ENCODE measurements at places on chromosomes 11 and 22.

GRCh38 chr11:39917256-39917655 is 1542.2 kb downstream of the LRRC4C start:
- DNase-seq: no peak

DNA sequence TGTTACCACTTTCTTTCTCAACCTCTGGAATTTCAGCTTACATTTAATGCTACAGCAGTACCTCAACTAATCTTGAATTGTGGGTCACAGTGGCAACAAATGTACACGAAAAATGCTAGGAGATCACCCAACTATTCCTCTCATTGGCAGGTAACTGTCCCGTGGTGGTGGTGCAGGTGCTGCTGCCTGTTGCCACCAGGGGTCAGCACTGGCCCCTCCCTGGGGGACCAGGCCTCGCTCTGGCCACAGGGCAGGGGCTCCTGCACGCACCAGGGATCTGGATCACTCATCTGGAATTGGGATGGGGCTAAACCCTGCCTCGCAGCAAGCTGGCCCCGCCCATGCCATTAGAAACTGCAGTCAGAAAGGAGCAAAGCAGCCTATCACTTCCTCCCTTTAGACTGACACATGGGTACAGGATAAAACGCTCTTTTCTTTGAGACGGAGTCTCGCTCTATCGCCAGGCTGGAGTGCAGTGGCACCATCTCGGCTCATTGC is 6.9 kb upstream of the POLDIP3 start:
- DNase-seq: peak; percentile 68

GRCh38 chr11:115379528-115379927 is 124.7 kb downstream of the CADM1 start:
- peak; percentile 53 for DNase-seq

DNA sequence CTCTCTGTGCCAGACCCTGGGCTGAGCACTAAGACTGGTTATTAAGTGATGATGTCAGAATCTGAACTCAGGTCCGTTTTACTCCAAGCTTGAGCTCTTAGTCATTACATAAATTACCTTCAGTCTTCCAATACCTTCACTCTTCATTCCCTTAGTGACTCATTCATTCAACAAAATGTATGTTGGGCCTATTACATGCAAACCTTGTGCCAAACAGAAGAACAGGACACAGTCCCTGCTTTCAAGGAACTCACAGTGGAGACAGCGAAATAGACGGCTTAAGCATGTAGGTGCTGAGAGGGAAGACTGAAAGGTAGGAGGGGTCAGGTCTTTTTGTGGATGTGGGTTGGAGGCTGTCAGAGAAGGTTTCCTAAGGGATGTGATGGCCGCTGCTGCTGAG is 3.3 kb downstream of the KCTD14 start:
- DNase-seq: no peak

GRCh38 chr11:94297985-94298576 is 6.3 kb upstream of the IZUMO1R start:
- peak; percentile 10 for DNase-seq

- DNase-seq: no peak
These were observed 44.7 kb downstream of the CSTF3 start for GRCh38 chr11:33116535-33116934.

DNA sequence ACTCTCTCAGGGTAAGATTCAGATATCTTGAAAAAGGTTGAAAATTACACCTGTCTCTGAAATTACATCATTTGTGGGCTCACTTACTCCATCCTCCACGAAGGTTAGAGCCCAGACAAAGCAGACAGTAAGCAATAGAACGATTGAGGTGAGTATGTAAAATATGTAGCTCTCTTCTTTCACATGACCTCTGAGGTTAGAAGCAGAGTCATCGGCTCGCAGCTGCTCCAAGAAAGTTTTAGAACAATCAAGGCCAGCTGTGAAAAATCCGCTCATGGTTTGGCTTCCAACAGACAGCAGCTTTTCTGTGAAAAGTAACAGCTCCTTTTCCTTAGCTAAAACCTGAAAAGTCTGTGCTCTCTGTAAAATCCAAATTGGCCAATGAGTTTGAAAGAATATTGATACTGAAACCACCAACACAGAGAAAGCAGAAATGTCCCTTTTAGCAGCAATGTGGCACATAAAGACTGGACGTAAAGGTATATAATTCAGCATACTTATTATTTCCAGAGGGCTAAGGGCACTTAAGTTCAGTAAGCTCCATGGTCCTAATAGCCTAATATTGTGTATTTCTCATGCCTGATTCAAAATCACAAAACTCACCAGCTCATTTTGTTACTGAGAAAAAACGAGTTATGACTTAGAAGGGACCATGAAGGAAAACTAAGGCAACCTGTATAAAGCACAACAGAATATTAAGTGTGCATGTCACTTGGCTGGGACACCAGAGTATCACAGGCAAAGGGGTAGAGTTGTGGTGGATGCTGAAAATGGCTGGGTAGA is 78.2 kb downstream of the FAM76B start:
- DNase-seq: peak; percentile 38

DNA sequence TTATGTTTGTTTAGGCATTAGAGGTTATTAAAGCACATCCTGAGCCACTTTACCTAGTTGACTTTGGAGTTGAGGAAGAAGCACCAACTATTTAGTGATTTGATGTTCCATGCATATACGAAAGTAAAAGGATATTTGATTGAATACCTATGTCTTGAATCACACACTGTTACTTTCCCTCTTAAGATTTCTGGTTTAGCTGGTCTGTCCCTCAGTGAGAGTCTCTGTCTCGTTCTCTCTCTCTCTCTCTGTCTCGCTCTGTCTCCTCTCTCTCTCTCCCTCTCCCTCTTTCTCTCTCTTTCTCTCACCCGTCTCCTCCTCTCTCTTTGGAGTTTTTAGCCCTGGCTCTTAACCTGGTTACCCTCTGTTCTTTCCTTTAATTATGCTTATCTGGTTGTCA is 11.0 kb downstream of the CTNND1 start:
- DNase-seq: no peak

DNA sequence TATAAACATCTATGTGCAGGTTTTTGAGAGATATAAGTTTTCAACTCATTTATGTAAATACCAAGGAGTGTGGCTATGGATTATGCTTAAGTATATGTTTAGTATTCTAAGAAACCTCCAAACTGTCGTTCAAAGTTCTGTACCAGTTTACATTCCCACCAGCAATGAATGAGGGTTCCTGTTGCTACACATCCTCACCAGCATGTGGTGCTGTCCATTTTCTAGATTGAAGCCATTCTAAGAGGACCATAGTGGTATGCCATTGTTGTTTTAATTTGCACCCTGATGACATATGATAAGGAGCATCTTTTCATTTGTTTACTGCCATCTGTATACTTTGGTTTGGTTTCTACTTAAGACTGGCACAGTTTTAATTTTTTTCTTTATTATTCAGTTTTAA is 2097.9 kb downstream of the LRRC4C start:
- no peak for DNase-seq

DNA sequence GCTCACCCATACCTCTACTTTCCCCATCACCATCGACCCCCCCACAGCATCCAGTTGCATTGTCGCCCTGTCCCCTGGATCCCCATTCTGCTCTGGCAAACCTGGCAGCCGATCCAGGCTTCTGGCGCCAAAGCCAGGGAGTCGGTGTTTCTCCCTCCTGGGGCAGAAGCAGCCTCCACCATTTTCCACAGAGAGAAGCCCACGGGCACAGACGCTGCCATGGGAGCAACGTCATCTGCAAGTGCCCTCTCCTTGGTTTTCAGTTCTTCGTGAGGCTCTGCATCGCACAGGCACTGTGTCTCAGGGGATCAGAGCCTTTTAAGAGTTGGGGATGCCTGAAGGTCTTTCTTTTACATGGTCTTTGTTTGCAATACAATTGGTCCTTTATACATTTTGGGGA is 2.3 kb downstream of the YPEL4 start:
- no peak for DNase-seq

GRCh38 chr11:118898400-118899295 is 15.0 kb downstream of the CXCR5 start:
- DNase-seq: no peak

DNA sequence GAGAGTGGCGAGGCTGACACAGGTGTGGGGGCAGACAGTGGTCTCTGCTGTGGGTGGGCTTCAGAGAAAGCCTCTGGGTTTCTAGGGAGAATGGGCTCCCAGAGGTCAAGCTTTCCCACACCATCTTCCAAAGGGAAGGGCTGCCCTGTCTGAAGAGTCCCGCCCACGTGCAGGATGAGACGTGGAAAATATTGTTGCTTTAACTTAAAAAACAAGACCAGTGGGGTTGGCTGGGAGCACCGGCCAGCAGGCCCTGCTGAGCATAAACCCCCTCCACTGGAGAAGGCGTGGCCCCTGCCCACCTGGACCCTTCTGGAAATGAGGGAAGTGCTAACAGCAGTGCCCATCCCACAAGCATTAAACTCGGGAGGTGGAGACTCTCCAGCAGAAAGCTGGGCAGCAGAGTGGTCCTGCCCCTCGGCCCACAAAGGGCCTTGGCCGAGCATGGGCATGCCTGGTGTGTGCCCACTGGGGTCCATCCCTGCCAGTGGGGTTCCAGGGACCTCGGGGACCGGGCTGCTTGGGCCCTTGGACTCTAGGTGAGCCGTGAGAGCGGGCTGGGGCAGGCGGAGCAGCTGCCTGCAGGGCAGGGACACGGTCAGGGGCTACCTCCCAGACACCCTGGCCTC is 15.4 kb downstream of the SELENOO start:
- no peak for DNase-seq

DNA sequence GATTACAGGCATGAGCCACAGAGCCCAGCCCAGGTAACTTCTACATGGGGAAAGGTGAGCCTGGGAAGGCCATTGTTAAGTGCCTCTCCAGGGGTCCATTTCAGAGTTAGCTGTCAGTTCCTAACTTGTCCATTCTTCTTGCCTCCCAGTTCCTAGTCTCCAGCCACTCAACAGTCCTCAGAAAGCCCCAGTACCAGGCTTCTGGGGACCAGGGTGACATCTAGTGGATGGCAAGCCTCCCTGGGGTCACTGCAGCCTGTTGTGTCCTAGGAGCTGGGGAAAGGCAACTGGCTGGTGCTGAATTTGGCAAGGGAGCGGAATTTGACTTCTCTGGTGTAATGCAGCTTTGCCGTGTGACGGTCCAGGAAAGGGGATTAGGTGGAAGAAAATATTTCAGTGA is 2.1 kb downstream of the LGALS12 start:
- DNase-seq: peak; percentile 48

- DNase-seq: peak; percentile 11
These were observed 37.7 kb downstream of the TCIRG1 start for GRCh38 chr11:68076371-68077042.

DNA sequence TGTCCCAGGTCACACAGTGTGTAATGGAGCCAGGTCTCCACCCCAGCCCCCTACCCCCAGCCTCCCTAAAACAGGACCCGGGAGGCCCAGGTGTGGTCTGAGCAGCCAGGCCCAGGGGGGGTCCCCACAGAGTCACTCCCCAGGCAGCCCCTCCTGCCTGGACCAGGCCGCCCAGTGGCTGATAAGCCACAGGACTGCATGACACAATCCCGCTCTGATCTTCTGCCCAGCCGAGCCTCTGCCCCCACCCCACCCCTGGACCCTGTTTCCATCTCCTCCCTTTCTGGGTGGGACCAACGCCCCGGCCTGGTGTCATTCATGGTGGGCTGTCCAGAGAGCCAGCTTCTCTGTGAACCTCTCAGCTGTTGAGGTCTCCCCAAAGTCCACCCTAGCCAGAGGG is 7.8 kb upstream of the LIF start:
- DNase-seq: no peak

DNA sequence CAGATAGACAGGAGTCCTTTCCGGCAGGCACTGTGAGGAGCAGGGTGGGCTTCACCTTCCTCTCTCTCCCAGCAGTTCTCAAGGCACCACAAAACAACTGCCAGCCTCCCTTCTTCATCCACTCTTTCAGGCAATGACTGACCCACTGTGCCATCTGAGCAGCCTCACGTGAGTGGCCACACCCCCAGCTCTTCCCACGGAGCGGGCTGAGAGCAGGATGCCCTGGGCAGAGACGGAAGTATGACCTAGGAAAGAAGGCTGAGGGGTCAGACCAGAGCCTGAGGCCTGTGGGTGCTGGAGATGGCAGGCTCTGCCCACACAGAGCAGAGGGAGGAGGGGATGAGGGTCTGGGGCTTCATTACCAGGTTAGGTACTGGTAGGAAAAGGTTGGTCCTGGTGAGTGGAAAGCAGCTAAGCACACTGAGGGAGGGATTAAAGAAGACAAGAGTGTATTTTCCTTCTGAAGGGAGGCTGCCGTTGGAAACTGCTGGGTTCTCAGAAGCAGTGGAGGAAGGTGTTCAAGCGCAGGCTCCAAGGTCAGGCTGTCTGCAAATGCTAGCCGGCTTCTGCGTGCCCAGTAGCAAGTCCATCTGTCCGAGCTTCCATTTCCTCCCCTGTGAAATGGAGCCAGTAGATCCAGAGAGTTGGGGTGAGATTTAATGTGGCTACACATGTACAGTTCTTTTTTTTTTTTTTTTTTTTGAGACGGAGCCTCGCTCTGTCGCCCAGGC is 4.6 kb downstream of the NLRP6 start:
- DNase-seq: no peak

- no peak for DNase-seq
These were observed 39.5 kb upstream of the ADA2 start for GRCh38 chr22:17258788-17259148.

DNA sequence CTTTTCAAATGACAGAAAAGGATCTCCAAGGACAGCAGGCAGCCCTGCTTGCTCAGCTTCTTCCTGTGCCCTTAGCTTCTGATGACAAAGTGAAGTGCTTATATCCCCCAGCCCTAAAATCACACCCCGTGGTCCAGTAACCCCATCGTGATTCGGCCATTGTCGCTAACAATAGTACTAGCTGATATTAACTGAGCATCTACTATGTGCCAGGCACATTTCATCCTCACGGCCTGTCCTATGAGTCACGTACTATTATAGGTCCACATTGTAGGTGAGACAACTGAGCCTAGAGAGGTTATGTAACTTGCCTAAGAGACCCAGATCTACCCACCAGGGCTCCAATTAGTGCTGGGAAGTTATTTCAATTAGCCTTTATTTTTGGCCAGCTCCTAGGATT is 6.1 kb downstream of the SCN4B start:
- no peak for DNase-seq

DNA sequence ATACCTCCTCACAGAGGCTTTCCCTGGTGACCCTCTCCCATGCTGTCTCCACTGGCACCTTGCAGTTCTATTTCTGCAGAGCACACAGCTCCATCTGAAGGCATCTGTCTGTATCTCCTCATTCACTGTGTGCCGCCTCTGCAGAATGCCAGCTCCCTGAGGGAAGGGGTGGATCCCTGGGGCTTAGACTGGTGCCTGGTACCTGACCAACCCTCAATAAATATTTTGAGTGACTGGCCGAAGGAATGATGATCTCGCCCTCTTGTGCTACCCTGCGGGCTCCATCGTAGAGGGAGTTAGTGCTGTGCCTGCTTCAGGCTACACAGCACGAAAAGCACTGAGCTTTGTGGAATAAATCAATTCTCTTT is 1.6 kb downstream of the CBX7 start:
- DNase-seq: no peak

- peak; percentile 55 for DNase-seq
These were observed 21.7 kb downstream of the CAVIN3 start for GRCh38 chr11:6298605-6299004.

DNA sequence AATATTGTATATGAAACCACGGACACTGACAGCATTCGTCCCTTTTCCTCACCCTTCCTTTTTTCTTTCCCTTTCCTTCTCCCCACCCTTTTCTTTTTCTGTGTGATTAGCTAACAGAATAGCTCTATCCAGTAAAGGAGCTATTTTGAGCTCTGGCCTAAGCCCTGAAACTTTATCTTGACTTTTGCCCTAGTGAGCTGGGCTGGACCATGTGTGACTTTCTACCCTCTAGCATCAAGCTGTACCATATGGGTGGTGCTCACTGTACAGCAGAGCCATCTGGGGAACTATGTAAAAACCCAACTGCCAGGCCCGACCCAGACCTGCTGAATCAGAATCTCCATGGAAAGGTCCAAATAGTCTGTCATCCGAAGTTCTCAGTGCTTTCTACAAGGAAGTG is 21.9 kb upstream of the PANX1 start:
- DNase-seq: no peak

Measured in GM12865 (cell line).